Epithelial cell of prostate (primary cell): ENCODE measurements at places on chromosomes 11 and 22.

DNA sequence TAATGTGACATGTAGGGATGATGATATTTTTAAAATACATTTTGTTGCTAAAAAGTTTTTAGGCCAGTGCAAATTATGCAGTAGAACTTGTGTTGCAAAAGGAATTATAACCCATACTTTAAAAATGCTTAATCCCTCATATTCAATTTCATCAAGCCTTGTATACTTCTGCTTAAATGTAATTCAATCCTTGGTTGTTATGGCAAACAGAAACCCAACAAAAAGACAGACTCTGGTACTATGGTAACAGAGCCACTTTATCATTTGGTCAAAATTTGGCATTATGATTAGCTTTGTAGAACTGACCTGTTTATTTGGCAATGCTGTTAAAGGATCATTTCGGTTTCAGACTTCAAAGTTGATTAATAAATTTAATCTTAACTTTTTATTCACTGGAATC lies 284.8 kb downstream of the TMEM135 start:
- no peak for DNase-seq

GRCh38 chr11:35047179-35047578 lies 91.8 kb upstream of the CD44 start:
- no peak for DNase-seq

DNA sequence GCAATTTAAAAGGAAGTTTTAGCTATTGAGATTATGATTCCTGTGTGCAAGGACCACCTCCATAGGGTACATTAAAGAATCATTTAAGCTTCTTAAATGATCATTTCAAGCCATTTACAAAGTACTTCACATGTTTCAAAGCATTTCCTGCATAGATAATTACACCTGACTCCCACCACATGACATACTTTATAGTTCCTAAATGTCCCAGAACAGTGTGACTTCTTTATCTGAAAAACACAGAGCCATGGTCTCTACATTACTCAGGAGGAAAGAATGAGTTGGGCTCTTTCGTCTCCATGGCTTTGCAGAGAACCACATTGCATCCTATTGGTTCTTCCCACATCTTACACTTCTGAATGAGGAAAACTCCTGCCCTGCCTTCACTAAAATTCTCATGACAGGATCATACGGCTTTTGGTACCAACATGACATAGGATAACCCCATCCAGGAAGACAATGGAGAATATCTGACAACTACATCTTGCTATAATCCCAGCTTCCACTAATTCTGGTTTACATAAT lies 88.6 kb downstream of the ETS1 start:
- no peak for DNase-seq

- no peak for DNase-seq
Measured at GRCh38 chr11:16382638-16383380, 26.5 kb upstream of the SOX6 start.

DNA sequence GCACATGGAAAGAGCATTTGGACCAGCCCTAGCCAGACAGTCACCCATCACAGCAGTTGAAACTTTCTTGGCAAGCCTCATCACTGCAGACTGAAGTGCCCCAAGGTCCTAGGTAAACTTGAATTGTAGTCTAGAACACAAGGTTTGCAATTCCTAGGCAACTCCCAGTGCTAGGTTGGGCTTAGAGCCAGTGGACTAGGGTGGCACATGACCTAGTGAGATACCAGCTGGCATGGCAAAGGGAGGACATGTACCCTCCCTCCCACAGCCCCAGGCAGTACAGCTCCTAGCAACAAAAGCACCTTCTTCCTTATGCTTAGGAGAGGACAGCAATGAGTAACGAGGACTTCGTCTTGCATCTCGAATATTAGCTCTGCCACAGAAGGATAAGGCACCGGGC lies 889.5 kb downstream of the JRKL start:
- DNase-seq = no peak

- no peak for DNase-seq
Measured at GRCh38 chr11:129377739-129378138, 2.1 kb downstream of the BARX2 start.

GRCh38 chr11:79512706-79513469 lies 72.1 kb upstream of the TENM4 start:
- DNase-seq = no peak

DNA sequence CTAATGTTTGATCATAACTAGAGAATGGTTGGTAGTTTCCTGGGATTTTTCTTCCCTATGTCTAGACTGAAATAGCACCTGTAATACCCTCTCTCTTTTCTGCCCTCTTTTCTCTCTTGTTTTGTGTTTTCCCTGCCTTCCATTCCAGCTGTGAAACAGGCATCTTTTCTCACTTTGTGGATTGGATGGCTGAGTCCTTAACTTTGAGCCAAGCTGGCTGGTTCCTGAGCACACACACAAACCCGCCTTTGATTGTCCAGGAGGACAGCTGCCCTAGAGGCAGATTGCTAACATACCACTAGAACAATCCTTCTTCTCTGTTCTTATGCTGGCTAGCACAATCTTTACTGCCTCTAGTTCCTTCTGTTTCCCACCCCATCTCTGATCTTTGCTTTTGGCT lies 17.7 kb downstream of the CTNND1 start:
- DNase-seq = no peak

GRCh38 chr11:18768978-18769377 lies 22.6 kb downstream of the PTPN5 start:
- no peak for DNase-seq

- DNase-seq = no peak
Measured at GRCh38 chr11:1837171-1838076, 1.4 kb upstream of the TNNI2 start.

GRCh38 chr11:36147491-36147890 lies 141.7 kb downstream of the COMMD9 start:
- no peak for DNase-seq

DNA sequence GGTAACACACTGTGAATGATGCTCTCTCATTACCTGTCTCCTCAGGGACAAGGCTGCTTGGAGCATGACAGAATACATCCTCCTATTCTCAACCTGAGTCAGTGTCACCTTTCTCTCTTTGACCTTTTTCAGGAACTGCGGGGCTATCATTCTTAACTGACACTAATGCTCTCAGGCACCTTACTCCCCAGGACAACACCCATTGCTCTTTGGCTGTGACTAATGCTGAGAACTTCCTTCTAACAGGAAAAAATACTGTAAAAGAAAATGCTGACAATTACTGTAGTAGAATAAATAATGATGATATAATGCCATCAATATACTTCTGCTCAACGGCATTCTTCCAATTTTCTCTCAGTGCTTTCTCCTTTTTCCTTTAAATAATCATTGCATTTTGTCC lies 2082.7 kb upstream of the RAG2 start:
- DNase-seq = no peak

- no peak for DNase-seq
Measured at GRCh38 chr11:117614728-117615127, 182.3 kb downstream of the DSCAML1 start.

DNA sequence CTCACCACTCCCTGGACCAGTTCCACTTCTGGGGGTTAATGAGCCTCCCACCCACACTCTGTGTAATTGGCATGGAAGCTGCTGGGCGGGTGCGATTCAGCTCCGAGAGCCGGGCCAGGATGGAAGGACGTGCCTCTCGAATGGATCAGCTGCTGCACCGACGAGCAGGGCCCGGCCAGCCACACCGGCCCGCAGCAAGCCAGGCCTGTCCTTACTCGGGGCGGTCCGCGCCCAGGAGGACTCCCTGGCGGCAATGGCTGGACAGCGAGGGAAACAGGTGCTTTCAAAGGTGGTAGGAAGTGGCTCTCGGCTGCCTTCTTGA lies 4.3 kb upstream of the SHISAL1 start:
- no peak for DNase-seq

DNA sequence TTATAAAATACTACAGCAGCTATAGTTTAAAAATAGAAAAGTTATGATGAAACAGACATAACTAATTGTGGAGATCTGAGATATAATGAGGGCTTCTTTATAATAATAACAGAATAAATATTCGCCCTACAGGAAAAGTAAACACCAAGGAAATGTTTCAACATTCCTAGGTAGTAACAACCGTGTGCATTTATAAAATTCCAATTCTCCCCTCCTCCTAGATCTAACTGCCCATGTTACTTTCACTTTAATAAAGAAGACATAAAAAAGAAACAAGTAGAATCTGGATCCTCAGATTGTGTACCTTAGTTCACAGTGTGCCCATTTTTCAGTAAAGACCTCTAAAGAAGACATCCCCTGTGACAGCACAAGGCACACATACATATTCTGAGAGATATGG lies 57.8 kb upstream of the MN1 start:
- no peak for DNase-seq

DNA sequence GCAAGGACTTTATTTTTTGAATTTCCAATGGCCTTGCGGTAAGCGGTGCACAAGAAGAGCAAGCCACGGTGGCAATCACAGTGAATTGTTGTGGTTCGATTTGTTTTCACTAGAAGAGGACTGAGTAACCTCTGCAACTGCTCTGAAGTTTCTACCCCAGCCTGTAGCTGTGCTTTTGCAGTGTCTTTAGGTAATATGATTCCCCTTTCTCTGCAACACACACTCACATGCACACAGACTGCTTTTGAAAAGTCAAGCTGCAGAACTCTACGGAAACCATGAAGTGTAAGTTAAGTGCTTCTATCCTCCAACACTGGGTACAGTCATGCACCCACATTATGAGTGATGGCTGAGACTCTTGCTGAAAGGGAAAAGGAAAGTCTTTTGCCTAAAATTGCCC lies 38.4 kb downstream of the CD44 start:
- no peak for DNase-seq

DNA sequence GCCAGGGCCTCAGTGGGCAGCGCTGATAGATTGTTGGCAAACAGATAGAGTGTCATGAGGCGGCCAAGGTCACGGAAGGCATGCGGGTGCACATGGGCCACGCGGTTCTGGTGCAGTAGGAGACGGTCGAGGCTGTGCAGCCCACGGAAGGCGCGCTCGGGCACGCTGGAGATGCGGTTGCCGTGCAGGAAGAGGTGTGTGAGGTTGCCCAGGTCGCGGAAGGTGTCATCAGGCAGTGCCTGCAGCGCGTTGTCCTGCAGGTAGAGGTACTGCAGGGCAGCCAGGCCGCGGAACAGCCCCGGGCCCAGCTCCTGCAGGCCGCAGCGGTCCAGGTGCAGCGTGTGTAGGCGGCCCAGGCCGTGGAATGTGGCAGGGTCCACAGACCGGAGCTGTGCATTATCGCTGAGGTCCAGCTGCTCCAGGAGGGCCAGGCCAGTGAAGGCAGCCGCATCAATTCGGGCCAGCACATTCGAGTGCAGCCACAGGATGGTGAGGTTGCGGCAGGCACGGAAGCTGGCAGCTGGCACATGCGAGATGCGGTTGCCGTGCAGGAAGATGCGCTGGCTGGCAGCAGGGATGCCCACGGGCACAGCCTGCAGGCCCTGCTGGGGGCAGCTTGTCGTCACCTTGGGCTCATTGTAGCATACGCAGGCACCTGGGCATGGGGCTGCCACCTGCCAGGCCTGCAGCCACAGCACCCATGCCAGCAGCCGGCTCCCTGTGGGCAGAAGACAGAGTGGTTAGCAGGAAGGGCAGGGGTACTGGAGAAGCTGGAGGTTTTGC lies 25.5 kb downstream of the RTN4R start:
- no peak for DNase-seq

GRCh38 chr11:94767701-94768601 lies at the start of gene AMOTL1:
Gene AMOTL1, plus strand, starts transcription at chr11:94768356. Its CDS starts 156 bp downstream, at chr11:94768512.
- DNase-seq = no peak

DNA sequence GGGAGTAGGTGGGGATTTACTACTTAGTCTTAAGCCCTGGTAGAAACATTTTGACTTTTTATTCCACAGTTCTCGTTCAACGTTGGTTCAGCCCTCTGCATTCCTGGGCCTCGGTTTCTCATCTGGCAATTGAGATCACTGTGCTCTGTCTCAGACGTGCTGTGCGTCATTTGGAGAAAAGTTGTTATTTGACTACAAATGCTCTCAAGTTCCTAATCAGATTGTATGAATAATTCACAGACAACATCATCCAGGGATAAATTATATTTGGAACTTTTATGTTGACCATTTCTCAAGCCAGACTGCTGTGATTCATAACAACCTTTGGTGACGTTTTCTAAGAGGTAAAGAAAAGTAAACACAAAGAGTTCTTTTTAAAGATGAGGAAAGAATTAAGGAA lies 69.2 kb downstream of the BLID start:
- no peak for DNase-seq

GRCh38 chr11:66976028-66976467 lies 944 bp downstream of the C11orf86 start:
- DNase-seq = no peak
